ENCODE measurements at places on chromosomes 12 and 14.

DNA sequence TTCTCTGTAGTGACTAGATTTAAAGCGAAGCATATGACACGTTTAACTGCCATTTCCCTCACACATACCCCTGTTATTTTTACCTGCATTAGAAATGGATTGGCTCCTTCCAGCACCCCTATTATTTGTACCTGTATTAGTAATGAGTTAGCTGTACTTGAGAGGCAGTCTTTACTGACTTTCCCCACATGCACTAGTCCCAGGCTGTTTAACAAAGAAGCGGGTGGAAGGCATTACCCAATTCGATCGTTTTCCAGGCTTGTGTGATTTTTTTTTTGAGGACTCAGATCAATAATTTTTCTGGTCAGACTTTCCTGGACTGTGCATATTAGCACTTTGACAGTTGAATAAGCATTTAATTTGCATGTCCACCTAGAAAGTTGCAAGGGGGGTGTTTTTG lies 46.4 kb downstream of the RAD52 start:
- no peak for DNase-seq

- no peak for DNase-seq
Observed at GRCh38 chr12:124597041-124597440, 29.6 kb upstream of the NCOR2 start.

GRCh38 chr14:56659964-56660551 lies 80.5 kb downstream of the TMEM260 start:
- DNase-seq = no peak

GRCh38 chr14:100654814-100655740 lies 67.9 kb upstream of the BEGAIN start:
- no peak for DNase-seq

DNA sequence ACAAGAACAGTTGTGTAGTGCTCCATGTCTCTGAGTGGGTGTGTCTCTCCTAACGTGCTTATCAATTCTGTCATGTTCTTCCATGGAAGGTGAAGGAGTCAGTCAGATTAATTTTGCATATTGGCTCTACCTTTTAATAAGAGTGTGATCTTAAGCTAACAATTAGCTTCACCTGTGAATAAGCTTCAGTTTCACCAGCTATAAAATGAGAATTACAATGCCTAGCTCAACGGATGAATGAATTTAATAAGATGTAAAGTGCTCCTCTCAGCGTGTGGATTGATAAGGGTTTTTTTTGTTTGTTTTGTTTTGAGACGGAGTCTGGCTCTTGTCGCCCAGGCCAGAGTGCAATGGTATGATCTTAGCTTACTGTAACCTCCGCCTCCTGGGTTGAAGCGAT lies 32.7 kb downstream of the CCDC175 start:
- no peak for DNase-seq

DNA sequence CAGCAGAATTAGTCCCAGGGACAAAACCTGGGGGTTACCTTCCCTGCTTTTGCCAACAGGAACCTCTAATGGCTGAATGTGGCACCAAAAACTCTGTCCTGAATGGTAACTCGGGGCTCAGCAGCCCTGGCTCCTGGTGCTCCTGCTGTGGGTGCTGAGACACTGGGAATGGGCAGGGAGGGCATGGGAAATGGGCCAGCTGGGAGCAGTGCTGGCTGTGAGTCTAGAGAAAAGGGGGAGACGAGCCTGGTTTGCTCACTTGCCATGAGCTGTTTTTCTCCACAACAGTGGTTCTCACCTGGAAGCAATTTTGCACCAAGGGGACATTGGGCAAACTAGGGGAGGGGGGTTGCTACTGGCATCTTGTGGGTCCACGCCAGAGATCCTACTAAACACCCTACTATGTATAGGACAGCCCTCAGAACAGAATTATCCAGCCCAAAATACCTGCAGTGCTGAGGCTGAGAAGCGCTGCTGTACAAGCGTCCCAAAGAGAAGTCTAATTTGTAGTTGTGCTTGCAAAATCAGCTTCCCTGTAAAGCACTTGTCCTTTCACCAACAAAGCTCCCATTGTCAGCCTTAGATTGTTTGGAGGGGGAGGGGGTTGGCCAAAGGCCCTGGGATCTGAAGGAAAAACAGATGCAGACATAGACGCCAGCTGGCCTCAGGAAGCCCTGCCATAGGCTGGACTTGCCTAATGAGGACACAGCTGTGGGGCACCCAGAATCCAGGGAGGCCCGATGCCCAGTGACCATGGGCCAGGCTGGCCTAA lies 3.6 kb downstream of the LRRC74A start:
- peak; percentile 90 for DNase-seq

- no peak for DNase-seq
Observed at GRCh38 chr12:15754233-15754632, 35.0 kb downstream of the EPS8 start.

GRCh38 chr12:56851462-56851861 lies 82.7 kb downstream of the SDR9C7 start:
- no peak for DNase-seq

Measured in substantia nigra (tissue), 51 donors.